Cardiac septum (tissue), 1 donor: ENCODE measurements at places on chromosomes 6 and 20. TPM values are rescaled to one million over a fixed set of nuclear protein-coding genes. Genes with fewer than 3 reads are reported as not detected.

- no peak for DNase-seq
Measured at GRCh38 chr6:136410201-136411024, 120.8 kb upstream of the BCLAF1 start.

- DNase-seq = no peak
Measured at GRCh38 chr6:12422848-12423247, 132.7 kb downstream of the EDN1 start.

Gene FOXS1
- 6.1 TPM for total RNA-seq

Gene RAET1E
- not detected for total RNA-seq

Gene TBC1D7
- 30.5 TPM for total RNA-seq
